ENCODE measurements at places on chromosomes 2 and 18. TPM values are rescaled to one million over a fixed set of nuclear protein-coding genes. Genes with fewer than 3 reads are reported as not detected.
A peak's percentile ranks its signal among the peaks of the same experiment; 100 is the strongest.

- H3K27me3 ChIP-seq, result no peaks in the 10 kb centered on the region
- H3K4me3 ChIP-seq, result no peak overlapping the region
- DNase-seq, result no peak
- no peaks in the 10 kb centered on the region for H3K36me3 ChIP-seq
- H3K4me1 ChIP-seq, result no peaks in the 10 kb centered on the region
These were observed 255.8 kb upstream of the LRRTM1 start for GRCh38 chr2:80560326-80560725.

DNA sequence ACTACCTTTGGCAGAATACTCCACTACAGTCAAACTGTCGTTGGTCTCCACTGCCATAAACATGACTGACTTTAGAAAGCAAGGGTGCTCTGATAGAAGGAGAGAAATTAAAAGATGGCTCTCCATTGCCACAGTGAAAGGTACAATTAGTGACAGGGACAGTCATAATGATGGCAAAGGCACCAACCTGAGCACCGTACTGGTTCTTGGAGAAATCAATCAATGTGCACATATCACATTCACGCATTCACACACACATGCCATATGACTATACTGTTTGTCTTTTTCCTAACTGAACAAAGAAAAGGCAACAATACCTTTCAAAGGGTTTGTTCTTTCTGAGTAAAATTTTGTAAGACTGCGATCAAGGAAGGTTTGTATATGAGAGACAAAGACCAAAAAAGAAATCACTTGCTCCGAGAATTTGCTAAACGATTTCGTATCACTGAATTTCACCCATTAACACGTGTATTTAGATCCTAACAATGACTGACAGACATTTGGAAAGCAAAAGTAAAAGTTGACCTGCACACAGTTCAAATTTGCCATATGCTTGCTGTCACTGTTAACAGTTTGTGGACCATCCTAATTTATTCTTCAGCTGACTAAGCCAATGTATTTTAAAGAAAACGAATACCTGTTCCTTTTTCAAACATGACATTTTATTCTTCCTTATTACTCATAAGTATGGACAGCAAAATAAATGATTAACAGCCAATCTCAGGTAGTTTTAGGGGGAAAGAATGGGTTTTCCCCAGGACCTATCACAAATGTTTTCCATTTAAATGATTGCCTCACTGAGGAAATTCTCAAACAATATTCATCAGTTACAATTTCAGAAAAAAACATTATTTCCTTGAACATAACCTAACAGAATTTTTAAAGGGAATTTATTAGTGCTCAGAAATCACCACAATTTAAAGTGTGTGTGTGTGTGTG lies 644.4 kb downstream of the ZEB2 start:
- H3K36me3 ChIP-seq, result no peaks in the 10 kb centered on the region
- H3K4me3 ChIP-seq, result no peak overlapping the region
- no peak overlapping the region for H3K27ac ChIP-seq
- DNase-seq, result no peak

CNNM3 gene
- 11.5 TPM for total RNA-seq

DNA sequence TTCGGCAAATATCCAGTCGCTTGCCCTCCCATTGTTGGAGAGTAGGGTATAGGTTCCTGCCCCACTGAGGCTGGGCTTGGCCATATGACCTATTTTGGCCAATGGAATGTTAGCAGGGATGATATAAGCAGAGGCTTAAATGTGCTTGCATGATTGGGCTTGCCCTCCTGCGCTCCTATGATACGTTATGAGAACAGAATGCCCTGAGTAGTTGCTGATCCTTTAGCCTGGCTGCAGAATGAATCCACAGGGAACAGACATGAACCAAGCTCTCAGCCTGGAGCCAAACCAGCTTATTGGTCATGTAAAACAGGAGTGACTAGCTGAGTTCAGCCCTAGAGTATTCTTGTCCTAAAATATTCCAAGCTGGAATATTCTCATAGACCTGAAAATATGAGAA lies 34.8 kb upstream of the IMP4 start:
- H3K27ac ChIP-seq, result no peak overlapping the region
- no peak for DNase-seq
- H3K4me3 ChIP-seq, result no peak overlapping the region
- no peaks in the 10 kb centered on the region for H3K27me3 ChIP-seq
- no peaks in the 10 kb centered on the region for H3K36me3 ChIP-seq

DNA sequence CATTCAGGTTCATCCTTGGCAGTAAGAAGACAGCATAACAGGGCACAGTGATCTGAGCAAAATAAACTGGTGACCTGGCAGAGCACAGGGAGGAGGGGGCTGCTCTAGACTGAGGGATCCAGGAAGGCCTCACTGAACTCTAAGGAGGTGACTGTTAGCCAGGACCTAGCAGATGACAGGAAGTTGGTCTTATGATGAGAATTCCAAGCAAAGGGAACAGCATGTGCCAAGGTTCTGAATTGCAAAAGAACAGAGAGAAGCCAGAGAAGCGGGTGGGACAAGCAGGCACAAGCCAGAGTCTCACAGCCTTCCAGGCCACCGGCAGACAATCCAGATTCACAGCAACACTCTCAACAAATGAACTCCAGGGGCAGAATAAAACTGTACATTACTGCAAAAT lies 152.7 kb upstream of the PTPRM start:
- DNase-seq, result no peak
- no peak overlapping the region for H3K4me3 ChIP-seq
- no peak overlapping the region for H3K27ac ChIP-seq

GRCh38 chr2:6791682-6792081 lies 74.0 kb downstream of the CMPK2 start:
- H3K4me3 ChIP-seq, result no peak overlapping the region
- H3K27ac ChIP-seq, result no peak overlapping the region
- H3K36me3 ChIP-seq, result no peaks in the 10 kb centered on the region

GRCh38 chr18:32021756-32022564 lies 3.3 kb downstream of the RNF125 start:
- H3K4me1 ChIP-seq, result peaks cover 3% of the 10 kb centered on the region
- no peaks in the 10 kb centered on the region for H3K27me3 ChIP-seq
- no peak for DNase-seq
- H3K36me3 ChIP-seq, result no peaks in the 10 kb centered on the region

FAM124B gene
- 1.1 TPM for total RNA-seq

SLC11A1 gene
- 190 TPM for total RNA-seq

- no peak overlapping the region for H3K4me3 ChIP-seq
- no peaks in the 10 kb centered on the region for H3K27me3 ChIP-seq
- H3K27ac ChIP-seq, result no peak overlapping the region
- no peak for DNase-seq
- peaks cover 7% of the 10 kb centered on the region for H3K36me3 ChIP-seq
These were observed 47.1 kb downstream of the ANKMY1 start for GRCh38 chr2:240510513-240511210.

- no peak overlapping the region for H3K27ac ChIP-seq
- no peaks in the 10 kb centered on the region for H3K36me3 ChIP-seq
- no peak overlapping the region for H3K4me3 ChIP-seq
- no peaks in the 10 kb centered on the region for H3K4me1 ChIP-seq
- DNase-seq, result no peak
These were observed 7.3 kb upstream of the SETBP1 start for GRCh38 chr18:44673256-44673880.

LCT gene
- total RNA-seq, result 0.28 TPM

GRCh38 chr2:173997269-173997668 lies 32.1 kb upstream of the SP3 start:
- H3K36me3 ChIP-seq, result no peaks in the 10 kb centered on the region
- peaks cover 31% of the 10 kb centered on the region for H3K4me1 ChIP-seq
- H3K27ac ChIP-seq, result peak overlapping the region; percentile 16
- no peak overlapping the region for H3K4me3 ChIP-seq

GRCh38 chr2:11187731-11188130 lies 32.5 kb downstream of the SLC66A3 start:
- H3K36me3 ChIP-seq, result peaks cover 8% of the 10 kb centered on the region
- no peak overlapping the region for H3K4me3 ChIP-seq
- H3K27ac ChIP-seq, result no peak overlapping the region
- no peak for DNase-seq

SERPINB13 gene
- total RNA-seq, result not detected

TMEM163 gene
- total RNA-seq, result 0.14 TPM

- H3K4me3 ChIP-seq, result peak overlapping the region; percentile 93
- DNase-seq, result no peak
- H3K27me3 ChIP-seq, result peaks cover 5% of the 10 kb centered on the region
These were observed 4.1 kb downstream of the BCL11A start for GRCh38 chr2:60549238-60549927.

GRCh38 chr18:54127759-54128378 lies 96.6 kb downstream of the MBD2 start:
- DNase-seq, result no peak
- H3K27ac ChIP-seq, result no peak overlapping the region
- H3K36me3 ChIP-seq, result no peaks in the 10 kb centered on the region
- no peak overlapping the region for H3K4me3 ChIP-seq
- H3K27me3 ChIP-seq, result no peaks in the 10 kb centered on the region

CD8B gene
- total RNA-seq, result 1.5 TPM

EMILIN2 gene
- total RNA-seq, result 22.6 TPM

CNDP1 gene
- not detected for total RNA-seq

GRCh38 chr2:24708537-24709152 lies 84.5 kb downstream of the PTRHD1 start:
- no peaks in the 10 kb centered on the region for H3K4me1 ChIP-seq
- H3K27me3 ChIP-seq, result no peaks in the 10 kb centered on the region
- no peak overlapping the region for H3K27ac ChIP-seq
- peaks cover 21% of the 10 kb centered on the region for H3K36me3 ChIP-seq
- H3K4me3 ChIP-seq, result no peak overlapping the region
- no peak for DNase-seq

GRCh38 chr2:24359129-24360049 lies 947 bp downstream of the ITSN2 start:
- H3K27me3 ChIP-seq, result no peaks in the 10 kb centered on the region
- peak overlapping the region; percentile 95 for H3K27ac ChIP-seq
- peaks cover 29% of the 10 kb centered on the region for H3K4me1 ChIP-seq
- H3K4me3 ChIP-seq, result peak overlapping the region; percentile 86

DNA sequence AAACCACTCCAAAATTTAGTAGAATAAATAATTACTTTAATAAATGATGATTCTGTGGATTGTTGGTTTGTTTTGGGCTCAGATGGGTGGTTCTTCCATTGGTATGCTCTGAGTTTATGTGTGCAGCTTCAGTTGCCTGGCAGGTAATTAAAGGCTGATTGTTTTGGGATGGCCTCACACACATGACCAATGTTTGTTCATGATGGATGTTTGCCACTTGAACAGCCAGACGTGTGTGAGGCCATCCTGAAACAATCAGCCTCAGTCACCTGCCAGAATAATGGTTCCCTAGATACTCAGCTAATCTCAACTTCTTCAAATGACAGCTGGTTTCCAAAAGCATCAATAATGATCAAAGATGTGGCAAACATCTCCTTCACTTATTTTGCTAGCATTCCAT lies 352.5 kb upstream of the GULP1 start:
- no peaks in the 10 kb centered on the region for H3K4me1 ChIP-seq
- H3K4me3 ChIP-seq, result no peak overlapping the region
- no peaks in the 10 kb centered on the region for H3K27me3 ChIP-seq
- DNase-seq, result no peak
- H3K27ac ChIP-seq, result no peak overlapping the region

DNA sequence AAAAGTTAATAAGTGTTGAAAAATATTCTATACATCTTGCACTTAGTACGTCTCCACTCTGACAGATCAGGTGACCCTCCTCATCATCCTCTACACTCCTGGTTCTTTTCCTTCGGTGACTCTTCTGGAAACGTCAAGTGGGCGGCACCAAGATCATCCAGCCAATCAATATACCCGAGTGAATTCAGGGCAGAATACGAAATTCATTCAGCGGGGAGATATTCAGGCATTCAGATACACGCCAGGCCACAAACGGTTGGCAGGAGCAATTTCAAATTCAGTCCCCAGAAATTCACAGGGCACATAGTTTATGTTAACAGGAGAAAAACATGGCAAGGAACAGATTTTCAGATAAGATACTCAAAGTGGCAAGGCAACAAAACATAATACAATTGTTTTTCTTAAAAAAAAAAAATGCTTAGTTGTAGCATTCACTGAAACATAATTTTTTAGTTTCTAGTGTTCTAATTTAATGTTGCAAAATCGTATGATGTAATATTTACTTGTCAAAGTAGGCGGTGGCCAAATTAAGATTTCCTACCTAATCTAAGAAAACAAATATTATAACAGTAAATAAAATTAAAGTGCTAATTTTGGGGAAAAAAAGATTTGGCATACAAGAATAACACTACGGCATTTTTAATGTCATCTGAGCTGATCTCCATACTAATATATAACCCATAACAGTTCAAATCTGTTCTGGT lies 4.2 kb downstream of the CLK1 start:
- peaks cover 42% of the 10 kb centered on the region for H3K36me3 ChIP-seq
- peak overlapping the region; percentile 79 for H3K4me3 ChIP-seq

LIMS2 gene
- 246 TPM for total RNA-seq

- no peak overlapping the region for H3K4me3 ChIP-seq
- H3K27ac ChIP-seq, result no peak overlapping the region
- H3K27me3 ChIP-seq, result no peaks in the 10 kb centered on the region
- no peak for DNase-seq
- H3K36me3 ChIP-seq, result no peaks in the 10 kb centered on the region
These were observed 99.7 kb downstream of the RND3 start for GRCh38 chr2:150387586-150388288.

DNA sequence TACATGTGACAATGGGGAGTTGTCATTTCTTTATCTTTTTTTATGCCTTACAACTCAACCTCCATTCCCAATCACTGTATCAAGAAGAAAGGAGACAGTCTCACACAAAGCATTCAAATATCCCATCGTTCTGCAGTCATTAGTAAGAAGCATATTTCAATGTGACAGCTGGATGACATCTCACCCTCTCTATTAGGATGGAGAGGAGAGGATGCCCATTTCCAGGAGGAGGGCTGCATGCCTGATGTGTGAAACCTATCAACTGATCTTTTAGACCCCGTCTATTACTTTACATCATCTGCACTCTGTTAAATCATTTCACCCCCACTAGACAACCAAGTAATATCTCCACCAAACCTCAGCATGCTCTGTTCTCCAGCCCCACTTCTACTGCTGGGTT lies 292.7 kb upstream of the CHAC2 start:
- H3K4me1 ChIP-seq, result no peaks in the 10 kb centered on the region
- no peaks in the 10 kb centered on the region for H3K27me3 ChIP-seq
- no peaks in the 10 kb centered on the region for H3K36me3 ChIP-seq
- H3K27ac ChIP-seq, result no peak overlapping the region
- DNase-seq, result no peak

DNA sequence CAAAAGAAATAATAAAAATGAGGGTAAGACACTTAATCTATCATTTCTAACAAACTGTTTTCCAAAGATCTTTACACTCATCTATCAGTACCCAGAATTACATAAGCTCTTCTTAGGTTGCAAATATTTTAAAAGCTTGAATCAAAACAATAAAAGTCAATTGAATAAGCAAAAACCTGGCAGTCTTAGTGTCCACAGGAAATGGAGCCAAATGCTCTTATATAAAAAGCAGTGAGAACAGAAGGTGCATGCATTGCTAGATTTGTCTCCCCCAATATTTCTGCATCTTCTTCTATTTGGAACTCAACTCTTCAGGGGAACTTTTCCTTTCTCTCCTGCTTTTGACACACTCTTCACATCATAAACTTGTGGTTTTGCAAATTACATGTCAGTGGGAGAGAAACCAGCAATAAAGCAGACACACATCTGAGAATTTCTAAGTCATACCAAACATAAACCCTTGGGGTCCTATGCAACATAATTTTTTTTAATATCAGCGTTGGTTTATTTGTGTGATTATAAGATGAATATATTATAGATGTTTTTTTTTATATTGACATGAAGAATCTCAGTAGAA lies 343.9 kb upstream of the ACVR2A start:
- H3K27me3 ChIP-seq, result no peaks in the 10 kb centered on the region
- H3K27ac ChIP-seq, result no peak overlapping the region
- no peak for DNase-seq
- no peaks in the 10 kb centered on the region for H3K4me1 ChIP-seq
- no peak overlapping the region for H3K4me3 ChIP-seq

GRCh38 chr18:3093624-3094337 lies 80.8 kb upstream of the LPIN2 start:
- peak overlapping the region; percentile 25 for H3K4me3 ChIP-seq
- peaks cover 27% of the 10 kb centered on the region for H3K4me1 ChIP-seq
- peak overlapping the region; percentile 43 for H3K27ac ChIP-seq
- H3K36me3 ChIP-seq, result no peaks in the 10 kb centered on the region

All from thoracic aorta (tissue), 2 donors.